ENCODE measurements at places on chromosomes 12 and 14. TPM values are rescaled to one million over a fixed set of nuclear protein-coding genes. Genes with fewer than 3 reads are reported as not detected.

BICDL1 gene
- total RNA-seq: 20.5 TPM

RHEBL1 gene
- total RNA-seq: 3.9 TPM

ITPR2 gene
- total RNA-seq: 9.4 TPM

FERMT2 gene
- 17.3 TPM for total RNA-seq

ACAD10 gene
- total RNA-seq: 17.2 TPM

TIMM9 gene
- 73.7 TPM for total RNA-seq

ASIC1 gene
- total RNA-seq: 3.5 TPM

RIN3 gene
- total RNA-seq: 4.2 TPM

GAS2L3 gene
- 9.0 TPM for total RNA-seq

PTPRB gene
- 0.42 TPM for total RNA-seq

CDC42BPB gene
- 53.4 TPM for total RNA-seq

ATL1 gene
- 15.1 TPM for total RNA-seq

ZFC3H1 gene
- 8.3 TPM for total RNA-seq

TAS2R8 gene
- total RNA-seq: not detected

RD3L gene
- total RNA-seq: not detected

TOMM20L gene
- total RNA-seq: not detected

GARIN6 gene
- total RNA-seq: not detected

SIX1 gene
- not detected for total RNA-seq

SLC7A7 gene
- 5.2 TPM for total RNA-seq

CPNE6 gene
- not detected for total RNA-seq

BDKRB1 gene
- 8.7 TPM for total RNA-seq

HOXC11 gene
- total RNA-seq: 3.1 TPM

INSM2 gene
- not detected for total RNA-seq

GPR84 gene
- total RNA-seq: not detected

ZFHX2 gene
- not detected for total RNA-seq

KRT5 gene
- total RNA-seq: 12,774 TPM

AMN gene
- 0.15 TPM for total RNA-seq

COPZ1 gene
- 115 TPM for total RNA-seq

MORN3 gene
- total RNA-seq: not detected

GZMH gene
- not detected for total RNA-seq

PTCSC3 gene
- total RNA-seq: not detected

SIX6 gene
- not detected for total RNA-seq

OR10G3 gene
- total RNA-seq: not detected

RND1 gene
- total RNA-seq: not detected

SOAT2 gene
- total RNA-seq: not detected

TEAD4 gene
- 34.2 TPM for total RNA-seq

IL22 gene
- not detected for total RNA-seq

SERPINA12 gene
- total RNA-seq: not detected

MYF5 gene
- total RNA-seq: not detected

MYRFL gene
- total RNA-seq: not detected

PPFIA2 gene
- total RNA-seq: not detected

RPS6KL1 gene
- total RNA-seq: 2.1 TPM

MMP19 gene
- 3.8 TPM for total RNA-seq

IL26 gene
- total RNA-seq: not detected

TMEM121 gene
- total RNA-seq: 2.7 TPM

KRT74 gene
- not detected for total RNA-seq

TAS2R7 gene
- not detected for total RNA-seq

PLEKHG3 gene
- 51.3 TPM for total RNA-seq

PLCZ1 gene
- not detected for total RNA-seq

CIROP gene
- not detected for total RNA-seq

CLEC2B gene
- total RNA-seq: 1.6 TPM

SHMT2 gene
- 338 TPM for total RNA-seq

KCNH3 gene
- not detected for total RNA-seq

GRIN2B gene
- not detected for total RNA-seq

TPI1 gene
- 989 TPM for total RNA-seq

KIF21A gene
- total RNA-seq: 20.6 TPM

ZC2HC1C gene
- total RNA-seq: not detected

RNF212B gene
- not detected for total RNA-seq

AMDHD1 gene
- total RNA-seq: 0.39 TPM

All from hair follicular keratinocyte (primary cell).